ENCODE measurements at places on chromosomes 7 and 10.

- DNase-seq, result no peak
Observed at GRCh38 chr7:44313016-44313415, 12.4 kb downstream of the CAMK2B start.

DNA sequence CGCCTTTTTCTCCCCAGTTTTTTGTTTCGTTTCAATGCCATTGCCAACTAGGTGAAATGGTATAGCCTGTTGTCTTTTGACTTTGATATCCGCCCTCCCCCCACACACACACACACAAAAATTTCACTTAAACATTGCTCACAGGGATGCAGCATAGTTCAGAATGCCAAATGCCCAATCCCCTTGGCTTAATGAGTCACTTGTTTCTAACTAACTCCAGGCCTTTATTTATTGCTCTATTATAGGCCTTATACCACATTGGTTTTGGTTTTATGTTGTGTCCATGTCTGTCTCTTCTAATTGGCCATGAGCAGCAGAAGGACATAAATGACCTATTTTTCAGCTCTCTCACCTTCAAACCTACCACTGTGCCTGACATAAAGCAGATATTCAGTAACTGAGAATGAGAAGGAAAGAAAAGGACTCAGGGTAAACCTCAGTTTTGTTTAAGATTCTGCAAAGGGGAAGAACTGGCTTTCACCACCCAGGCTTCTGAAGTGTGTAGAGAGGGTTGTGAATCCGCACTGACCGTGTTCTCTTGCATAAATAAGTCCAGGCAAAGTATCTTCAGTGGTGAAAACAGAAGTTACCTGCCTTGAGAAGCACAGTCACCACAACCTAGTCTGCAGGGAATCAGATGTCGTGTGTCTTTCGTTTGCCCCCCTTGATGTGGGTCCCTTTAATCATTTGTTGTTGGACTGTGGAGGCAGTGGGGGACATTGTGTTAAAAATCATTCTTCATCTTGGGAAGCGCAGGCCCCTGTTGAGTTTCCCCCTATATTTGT lies 139.8 kb downstream of the CELF2 start:
- no peak for DNase-seq

- DNase-seq, result no peak
Observed at GRCh38 chr7:29147821-29148220, 1.5 kb upstream of the CPVL start.

- no peak for DNase-seq
Observed at GRCh38 chr7:23208316-23208715, 26.5 kb downstream of the NUP42 start.

Data from hypothalamus (tissue), 51 donors.